ENCODE measurements at places on chromosomes 11 and 22.

DNA sequence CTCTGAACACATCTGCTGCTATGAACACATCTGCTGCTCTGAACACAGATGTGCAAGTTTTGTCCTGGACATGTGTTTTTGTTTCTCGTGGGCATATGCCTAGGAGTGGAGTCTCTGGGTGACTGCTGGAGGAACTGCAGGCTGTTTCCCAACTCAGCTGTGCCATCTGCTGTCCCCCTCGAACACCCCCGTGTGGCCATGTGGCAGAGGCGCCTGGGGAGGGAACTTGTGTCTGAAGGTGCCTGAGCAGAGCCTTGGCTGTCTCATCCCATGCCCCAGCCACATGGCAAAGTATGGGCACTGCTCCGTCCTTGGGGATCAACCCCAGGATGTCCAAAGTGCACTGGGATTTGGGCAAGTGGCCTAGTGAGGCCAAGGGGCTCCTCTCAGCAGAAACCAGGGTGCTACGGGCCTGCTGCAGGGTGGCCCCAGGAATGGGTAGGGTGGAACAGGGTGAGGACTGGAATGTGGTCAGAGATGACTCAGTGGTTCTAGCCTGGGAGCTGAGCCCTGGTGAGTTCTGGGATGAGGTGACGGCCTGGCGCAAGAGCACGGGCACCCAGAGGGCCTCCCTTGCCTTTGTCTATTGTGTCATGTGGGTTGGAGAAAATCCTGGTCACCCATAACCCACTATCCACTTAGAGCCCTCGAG is 14.7 kb downstream of the GATD1 start:
- DNase-seq = peak; percentile 94

DNA sequence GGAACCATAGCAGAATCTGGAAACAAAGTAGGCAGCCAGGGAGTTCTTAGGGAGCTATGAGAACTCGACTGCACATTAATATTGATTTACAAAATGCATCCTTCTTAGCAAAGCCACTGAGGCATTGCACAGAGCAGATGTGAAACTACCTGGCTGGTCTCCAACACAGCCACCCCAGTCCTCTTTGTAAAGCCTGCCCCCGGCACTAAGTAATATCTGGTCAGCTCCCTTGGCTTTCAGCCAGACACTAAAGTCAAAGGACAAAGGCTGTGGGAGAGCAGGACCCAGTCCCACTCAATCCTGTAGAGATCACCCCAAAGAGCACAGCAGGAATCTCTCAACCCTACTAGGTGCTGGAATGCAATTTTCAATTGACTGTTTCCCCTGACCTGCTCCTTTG is 12.8 kb downstream of the XRRA1 start:
- DNase-seq = no peak

GRCh38 chr22:35995772-35996171 is 32.9 kb downstream of the RBFOX2 start:
- peak; percentile 97 for DNase-seq

DNA sequence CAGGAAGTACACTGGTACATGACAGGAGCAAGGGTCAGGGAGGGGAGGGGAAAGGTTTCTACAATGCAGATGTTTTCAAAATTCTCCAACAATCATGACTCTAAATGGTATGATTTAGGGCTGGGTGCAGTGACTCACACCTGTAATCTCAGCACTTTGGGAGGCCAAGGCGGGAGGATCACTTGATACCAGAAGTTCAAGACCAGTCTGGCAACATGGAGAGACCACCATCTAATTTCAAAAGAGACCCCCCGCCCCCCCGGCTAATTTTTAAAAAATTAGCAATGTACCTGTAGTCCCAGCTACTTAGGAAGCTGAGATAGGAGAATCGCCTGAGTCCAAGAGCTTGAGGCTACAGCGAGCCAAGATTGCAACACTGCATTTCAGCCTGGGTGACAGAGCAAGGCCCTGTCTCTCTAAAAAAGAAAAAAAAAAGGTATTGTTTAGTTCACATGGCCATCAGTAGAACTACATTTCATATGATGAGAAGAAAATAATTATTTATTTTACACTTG is 15.9 kb upstream of the OLFML1 start:
- DNase-seq = no peak

GRCh38 chr11:74534216-74534945 is 40.9 kb upstream of the LIPT2 start:
- no peak for DNase-seq

DNA sequence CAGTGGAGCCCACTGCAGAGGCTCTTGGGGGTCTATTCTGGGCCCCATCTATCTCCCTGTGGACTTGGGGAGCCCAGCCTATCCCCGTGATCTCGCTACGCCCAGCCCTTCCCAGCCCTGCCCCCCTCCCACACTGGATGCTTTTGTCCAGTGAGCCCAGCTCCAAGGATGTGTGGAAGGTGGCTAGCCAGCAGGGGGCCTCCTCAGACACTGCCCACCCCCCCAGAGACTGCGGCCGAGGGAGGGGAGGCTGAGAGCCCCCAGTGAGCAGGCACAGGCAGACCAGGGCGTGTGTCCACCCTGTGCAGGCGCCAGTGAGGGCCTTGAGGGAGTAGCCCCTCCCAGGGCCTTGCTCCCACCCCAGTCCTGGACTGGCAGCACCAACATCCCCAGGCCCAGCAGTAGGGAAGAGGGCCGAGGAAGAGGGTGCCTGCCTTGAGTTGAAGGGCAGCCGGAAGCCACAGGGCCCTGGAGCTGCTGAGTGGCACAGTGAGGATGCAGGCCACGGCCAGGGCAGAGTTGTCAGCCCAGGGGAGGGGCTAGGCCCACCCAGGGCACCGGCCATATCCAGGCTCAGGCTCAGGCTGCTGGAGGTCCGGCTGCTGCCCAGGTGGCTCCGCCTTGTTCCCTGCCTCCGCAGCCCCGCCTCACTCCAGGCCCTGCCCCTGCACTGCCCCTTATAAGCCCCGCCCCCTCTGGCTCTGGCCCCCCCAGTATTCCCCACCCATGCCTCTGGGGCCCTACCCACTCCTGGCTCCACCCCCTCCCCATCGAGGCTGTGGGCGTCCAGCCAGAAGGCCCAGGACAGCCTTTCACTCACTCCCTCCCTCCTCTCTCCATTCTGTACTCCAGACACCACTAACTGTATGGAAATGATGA is 28.0 kb downstream of the MOB2 start:
- DNase-seq = peak; percentile 50

GRCh38 chr11:80900265-80900664 is 1459.4 kb upstream of the TENM4 start:
- no peak for DNase-seq

DNA sequence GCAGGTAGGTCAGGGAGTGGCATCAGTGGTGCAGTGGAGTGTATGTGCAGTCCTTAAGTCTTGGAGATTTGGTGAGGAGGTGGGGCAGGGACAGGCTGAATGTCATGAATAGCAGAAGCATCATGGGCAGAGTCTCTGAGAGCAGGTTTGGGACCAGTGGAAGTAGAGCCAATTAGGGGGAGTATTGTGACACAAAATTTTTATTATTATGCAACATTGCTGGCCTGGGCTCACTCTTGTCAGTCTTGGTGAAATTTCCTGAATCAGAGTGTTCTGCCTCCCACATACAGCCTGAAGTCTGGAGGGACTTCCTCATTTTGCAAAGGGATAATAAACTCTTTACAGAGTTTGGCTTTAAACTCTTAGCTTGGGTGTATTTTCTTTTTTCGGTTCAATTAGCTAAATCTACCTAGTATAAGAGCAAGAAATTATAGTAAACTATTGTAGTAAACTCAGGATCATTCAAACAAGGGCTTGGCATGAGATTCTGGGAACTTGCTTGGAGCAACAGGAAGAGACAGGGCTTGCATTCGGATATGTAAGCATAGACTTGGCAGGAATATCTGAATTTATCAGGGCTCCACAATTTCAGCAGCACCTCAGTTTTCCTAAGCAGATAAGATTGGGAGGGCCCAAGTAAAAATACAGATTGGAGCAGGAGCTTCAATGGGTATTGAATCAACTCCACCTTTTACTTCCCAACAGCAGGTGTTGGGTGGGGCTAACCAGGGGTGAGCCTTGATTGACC is 67.7 kb downstream of the FDX1 start:
- DNase-seq = no peak

DNA sequence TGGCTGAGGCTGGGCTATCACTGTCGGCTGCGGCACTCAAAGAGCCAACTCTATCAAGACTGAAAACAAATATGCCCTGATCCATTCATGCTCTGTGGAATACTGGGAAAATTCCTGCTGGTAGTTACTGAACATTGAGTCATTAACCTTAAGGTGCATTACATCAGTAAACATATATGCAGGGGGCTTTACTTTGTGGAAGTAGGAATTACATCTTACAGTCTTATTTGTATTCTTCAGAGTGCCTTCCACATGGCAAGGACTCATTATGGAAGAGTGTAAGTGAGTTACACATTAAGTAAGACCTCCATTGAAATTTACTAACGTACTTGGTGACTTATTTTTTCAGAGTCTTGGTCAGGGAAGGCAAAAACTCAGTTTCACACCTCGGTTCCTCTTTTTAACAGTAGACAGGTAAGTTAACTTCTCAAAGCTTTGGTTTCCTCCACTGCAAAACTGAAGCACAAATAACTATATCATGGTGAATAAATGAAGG is 4.5 kb downstream of the OR5B21 start:
- no peak for DNase-seq

DNA sequence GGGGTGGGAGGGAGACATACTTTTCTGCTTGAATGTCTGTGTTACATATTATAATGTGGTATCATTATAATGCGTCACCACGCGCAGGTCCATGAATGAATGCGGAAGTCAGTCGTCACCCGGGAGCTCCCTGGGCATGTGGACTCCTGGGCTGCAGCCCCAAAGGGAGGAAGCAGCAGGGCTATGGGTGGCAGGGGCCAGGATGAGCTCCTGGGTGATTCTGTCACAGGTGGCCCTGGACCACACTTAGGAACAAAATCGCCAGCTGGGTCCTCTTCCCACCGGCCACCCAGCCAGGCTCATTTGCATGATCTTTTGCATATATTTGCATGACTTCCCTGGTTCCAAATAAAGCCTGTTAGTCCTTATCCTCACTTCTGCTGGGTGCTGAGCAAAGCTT is 51.2 kb downstream of the KCNJ4 start:
- no peak for DNase-seq

- peak; percentile 69 for DNase-seq
Measured at GRCh38 chr22:40855979-40856512, 393 bp downstream of the ST13 start.

DNA sequence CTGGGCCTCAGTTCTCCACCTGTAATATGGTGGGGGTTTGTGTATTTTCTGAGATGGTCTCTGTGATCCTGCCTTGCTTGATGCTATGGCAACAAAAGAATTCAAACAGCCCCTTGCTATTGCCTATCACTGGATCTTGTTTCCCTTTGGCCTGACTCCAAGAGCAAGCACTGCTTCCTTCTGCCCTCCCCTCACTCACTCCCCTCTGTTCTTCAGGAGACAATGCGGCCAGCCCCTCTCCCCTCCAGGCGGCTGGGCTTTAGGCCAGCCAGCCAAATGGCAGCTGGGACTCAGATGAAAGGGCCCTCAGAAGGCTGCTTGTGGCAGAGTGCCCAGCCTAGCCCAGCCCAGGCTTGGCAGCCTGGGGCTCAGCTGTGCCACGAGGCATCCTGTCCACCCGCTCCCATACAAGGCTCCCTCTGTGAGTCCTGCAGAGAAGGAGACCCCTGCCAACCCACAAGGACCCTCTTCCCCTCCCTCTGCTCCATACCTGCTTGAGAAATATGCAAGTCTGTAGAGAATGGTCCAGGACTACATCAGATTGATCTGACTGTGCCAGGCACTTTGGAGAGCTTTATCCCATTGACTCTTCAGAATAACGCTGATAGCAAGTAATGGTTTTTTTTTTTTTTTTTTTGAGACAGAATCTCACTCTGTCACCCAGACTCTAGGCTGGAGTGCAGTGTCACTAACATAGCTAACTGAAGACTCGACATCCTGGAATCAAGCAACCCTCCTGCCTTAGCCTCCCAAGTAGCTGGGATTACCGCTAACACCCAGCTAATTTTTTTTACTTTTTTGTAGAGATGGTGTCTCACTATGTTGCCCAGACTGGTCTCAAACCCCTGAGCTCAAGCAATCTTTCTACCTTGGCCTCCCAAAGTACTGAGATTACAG is 7.6 kb upstream of the KCTD14 start:
- peak; percentile 41 for DNase-seq

DNA sequence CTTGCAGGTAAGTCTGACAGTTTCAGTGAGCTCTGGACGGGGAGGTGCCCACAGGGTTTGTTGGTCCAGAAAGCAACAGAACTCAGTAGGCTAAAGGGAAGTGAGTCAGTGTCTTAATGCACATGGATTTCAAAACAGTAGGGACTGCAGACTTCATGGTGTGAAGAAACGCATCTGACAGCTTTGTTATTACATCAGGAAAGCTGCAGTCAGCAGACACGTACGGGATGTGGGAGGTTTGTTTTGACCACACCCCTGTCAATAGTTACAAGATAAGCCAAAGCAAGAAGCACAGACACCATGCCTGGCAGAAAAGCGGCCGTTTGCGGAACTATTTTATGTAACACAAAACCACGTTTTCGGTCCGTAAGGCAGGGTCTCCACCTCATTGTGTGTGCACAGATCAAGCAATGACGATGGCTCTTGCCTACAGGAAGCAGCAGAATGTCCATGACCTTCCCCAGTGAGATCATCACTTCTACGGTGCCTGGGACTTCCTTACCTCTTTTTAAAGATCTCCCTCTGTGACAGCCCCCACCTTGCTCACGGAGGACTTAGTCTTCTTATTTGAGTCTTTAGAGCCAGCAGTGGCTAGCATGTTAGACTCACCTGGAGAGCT is 58.2 kb upstream of the FTH1 start:
- DNase-seq = peak; percentile 96

DNA sequence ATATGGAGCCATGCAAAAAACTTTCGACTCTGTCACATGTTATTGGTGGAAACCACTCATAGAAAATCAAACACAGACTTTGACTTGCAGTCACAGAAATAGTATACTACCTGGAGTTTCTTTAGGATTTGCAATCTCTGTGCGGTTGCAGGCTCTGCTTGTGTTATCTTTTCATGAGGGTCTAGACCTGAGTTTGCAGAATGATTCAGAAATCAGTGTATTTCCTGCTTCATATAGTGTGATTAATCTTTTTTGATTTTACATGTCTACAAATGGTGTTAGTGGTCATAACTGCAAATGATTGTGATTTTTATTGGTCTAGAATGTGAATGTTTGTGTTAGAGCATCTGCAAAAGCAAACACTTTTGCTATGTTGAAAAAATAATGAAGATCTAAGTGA is 690.2 kb downstream of the NTM start:
- no peak for DNase-seq

DNA sequence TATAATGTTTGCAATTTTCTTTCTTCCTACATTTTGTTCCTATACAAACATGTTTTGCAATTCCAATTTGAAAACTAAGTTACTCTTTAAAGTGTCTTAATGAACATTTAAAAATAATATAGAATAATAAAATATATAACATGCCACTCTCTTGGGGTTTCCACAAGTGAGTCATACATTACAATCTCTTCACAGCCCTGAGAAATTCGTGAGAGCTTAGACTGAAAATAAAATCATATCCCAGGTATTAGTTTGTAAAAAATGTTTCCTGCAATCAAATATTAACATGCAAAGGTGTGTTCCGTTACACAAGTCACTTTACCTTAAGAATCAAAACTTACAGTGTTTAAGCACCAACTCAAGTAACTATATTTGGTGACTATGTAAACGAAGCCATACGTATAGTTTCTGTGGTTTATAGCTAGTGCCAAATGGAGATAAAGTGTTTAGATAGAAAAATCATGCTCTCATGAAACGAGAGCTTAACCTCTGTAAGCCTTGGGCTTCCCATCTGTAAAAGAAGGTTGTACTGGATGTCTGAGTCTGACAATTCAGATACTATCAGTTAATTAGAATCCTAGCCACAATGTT is 253.6 kb upstream of the ANO3 start:
- DNase-seq = peak; percentile 10

Data from GM23248 (cell line).